ENCODE measurements at places on chromosomes 4 and X.

DNA sequence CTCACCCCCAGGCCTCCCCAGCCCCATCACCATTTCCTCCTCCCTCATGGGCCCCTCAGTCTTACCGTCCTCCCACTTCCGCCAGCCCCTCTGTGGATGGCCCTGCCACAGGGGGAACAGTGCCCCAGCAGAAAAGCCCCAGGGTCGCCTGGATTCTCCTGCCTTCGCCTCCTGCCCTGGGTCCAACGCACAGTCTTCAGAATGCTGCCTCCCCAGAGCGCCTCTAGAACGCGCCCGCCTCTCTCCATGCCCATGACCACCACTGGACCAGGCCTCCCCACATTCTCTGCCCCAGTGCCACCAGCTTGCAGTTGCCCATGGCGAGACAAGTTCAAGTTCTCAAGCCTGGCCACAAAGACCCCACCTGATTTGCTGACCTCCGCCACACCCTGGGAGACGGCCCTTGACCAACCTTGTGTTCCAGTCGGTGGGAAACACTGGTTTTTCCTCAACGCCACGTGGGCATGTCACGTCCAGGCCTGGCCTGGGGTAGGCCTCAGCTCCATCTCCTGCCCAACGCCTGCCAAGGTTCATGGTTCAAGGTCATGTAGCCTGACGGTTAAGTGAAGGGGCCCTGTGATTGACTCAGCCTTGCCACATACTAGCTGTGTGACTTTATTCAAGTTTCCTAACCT is 634 bp upstream of the PLXNB3 start:
- DNase-seq: peak; percentile 23

GRCh38 chrX:44708470-44708869 is 135.4 kb upstream of the DUSP21 start:
- no peak for DNase-seq

DNA sequence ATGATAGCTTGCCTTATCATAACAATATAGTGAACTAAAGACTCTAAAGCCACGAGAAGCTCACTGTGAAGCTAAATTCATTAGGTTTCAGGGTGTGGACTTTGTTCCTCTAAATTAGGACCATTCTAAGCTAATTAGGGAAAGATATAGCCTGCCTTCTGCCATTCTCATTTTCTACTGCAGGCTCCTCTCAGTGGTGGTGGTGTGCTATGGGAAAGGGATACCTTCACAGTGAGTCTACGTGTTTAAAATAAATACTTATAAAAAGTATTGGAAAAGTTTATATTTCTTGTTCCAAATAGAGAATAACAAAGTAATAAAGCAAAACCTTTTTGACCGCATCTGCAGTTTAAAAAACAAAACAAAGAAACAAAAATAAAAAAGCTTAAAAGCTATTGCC is 327.7 kb downstream of the PAPSS1 start:
- no peak for DNase-seq

- no peak for DNase-seq
These were observed 645.8 kb upstream of the ATOH1 start for GRCh38 chr4:93182722-93183121.

- DNase-seq: no peak
These were observed 284.9 kb downstream of the ADGRL3 start for GRCh38 chr4:61485056-61485455.

DNA sequence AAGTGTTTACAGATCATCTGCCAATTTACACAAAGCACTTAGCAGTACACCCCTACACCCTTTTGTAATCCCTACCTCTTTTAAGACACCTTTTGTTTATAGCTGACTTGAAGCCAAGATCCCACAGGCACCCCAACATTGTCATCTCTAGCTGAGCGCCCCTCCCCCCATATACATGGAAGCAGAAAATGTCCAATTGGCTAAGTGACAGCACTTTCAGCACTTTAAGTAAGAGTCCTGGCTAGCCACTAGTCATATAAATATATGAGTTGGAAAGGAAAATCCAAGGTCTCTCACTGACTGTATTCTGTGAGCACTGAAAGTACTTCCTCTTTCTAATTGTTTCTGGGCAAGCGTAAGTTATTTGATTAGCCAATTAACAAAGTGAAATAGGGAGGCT is 108.2 kb downstream of the NSUN7 start:
- no peak for DNase-seq

DNA sequence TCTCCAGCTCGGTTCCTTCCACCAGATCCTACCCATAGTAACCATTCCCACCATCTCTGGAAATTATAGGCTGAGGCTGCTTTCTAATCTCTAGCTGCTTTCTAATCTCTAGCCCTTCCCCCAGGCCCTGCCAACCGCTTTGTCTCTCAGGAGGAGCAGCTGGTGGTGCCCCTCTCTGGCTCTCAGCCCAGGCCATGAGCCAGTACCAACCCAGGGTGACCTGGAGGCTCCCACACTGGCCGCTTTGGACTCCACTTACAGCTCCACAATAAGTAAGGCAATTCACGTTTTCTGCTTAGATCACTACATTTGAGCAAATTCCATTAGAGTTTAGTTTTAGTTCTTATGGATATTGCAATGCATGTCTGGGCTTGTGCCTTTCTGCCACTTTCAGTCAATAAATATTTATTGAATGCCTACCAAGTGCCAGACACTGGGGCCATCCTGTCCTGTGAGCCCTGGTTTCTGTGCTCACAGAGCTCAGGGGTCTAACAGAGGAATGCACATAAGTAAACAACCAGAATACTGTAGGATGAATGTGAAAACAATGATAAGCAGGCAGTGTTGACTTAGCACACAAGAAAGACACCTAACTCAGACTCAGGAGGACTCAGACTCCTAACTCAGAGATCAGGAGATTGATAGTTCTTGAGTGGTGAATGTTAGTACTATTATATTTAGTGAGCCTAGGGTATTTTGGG is 38.9 kb downstream of the SMC1A start:
- DNase-seq: no peak

All from right lobe of liver (tissue), 6 donors.